CD4-positive, alpha-beta T cell treated with Interleukin-15 for 1 hour (primary cell): ENCODE measurements at places on chromosomes 5 and 9.

GRCh38 chr5:136135536-136135935 is 2.9 kb downstream of the SMAD5 start:
- no peak for DNase-seq

DNA sequence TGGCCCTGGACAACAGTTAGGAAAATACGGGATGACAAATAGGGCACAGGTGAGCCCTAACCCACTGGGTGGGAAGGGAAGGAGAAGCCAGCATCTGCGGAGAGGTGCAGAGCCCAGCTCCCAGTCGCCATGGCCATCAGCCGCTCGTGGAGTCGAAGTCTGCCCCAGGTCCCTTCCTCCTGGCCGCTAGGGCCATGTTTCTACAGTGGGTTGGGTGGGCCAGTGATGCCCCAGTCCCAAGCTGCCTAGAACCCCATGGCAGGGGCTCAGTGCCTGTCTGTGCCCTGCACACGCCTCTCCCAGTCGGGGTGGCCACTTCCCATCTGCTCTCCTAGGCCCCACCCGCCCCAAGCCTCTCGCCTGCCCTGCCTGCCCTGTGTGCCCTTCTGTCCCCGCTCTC is 34.8 kb downstream of the OLFM1 start:
- no peak for DNase-seq

DNA sequence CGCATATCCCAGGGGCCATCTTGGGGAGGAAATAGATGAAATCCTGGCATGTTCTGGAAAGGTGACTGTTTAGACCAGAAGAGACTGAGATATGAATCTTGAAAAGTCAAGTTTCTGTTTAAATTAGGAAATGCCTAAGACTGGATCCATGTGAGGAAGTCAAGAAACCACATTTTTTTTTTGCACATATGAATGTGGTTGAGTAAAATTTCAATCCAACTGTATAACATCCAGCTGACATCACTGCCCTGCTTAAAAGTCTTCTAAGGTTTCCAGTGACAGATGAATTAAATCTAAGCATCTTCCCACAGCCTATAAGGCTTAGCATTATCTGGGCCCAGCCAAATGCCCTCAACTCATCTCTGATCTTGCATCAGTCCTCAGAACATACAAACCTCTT is 47.7 kb upstream of the TCERG1 start:
- no peak for DNase-seq

DNA sequence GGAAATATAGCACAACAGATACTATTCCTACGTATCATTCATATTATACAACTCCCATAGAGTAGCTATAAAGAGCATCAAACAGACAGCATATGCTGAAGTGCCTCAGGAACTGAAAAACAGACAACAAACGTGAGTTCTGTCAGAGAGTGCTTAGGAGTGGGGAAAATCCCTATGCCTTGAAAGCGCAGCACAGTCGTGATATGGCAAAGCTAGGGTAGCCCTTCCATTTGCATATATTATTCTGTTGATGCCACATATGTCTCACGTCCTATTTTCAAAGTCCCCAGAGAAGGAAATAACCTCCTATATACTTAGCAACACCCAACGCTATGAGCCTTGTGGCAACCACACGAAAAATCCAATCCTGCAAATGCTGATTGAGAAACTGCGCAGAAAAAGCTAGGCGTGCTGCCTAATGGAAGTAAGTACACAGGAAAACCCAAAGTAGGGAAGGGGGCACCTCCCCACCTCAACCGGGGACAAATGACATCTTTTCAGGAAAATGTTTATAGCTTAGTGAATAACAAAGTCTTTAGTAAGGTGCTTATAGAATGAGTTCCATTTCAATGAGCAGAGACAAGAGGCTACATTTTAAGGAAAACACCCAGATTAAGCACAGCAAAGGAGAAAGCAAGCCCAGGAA is 105.1 kb downstream of the MED10 start:
- DNase-seq = no peak

DNA sequence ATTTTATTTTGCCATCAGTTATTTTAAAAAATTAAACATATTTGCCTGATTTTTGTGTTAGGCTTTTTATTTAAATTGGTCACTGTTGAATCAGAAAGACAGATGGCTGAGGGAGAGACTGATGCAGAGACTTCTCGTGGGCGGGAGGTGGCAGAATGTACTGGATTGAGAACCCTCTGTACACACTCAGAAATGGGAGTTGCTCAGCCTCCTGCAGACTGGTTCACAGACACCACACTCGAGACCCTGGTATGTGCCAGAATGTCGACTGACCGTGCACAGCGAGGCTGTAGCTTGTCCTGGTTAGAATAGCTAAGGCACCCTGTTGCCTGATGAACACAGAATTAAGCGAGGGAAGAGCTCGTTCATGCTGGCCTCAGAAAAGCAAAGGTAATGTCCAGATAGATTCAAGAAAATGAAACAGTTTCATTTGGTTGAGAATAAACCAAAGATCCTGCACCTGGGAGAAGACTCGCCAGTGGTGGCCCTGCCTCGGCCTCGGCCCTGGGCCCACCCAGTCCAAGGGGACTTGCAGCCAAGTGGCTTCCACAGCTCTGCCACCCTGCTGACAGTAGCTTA is 71.3 kb upstream of the OTULINL start:
- no peak for DNase-seq
